ENCODE measurements at places on chromosomes 6 and 20.

DNA sequence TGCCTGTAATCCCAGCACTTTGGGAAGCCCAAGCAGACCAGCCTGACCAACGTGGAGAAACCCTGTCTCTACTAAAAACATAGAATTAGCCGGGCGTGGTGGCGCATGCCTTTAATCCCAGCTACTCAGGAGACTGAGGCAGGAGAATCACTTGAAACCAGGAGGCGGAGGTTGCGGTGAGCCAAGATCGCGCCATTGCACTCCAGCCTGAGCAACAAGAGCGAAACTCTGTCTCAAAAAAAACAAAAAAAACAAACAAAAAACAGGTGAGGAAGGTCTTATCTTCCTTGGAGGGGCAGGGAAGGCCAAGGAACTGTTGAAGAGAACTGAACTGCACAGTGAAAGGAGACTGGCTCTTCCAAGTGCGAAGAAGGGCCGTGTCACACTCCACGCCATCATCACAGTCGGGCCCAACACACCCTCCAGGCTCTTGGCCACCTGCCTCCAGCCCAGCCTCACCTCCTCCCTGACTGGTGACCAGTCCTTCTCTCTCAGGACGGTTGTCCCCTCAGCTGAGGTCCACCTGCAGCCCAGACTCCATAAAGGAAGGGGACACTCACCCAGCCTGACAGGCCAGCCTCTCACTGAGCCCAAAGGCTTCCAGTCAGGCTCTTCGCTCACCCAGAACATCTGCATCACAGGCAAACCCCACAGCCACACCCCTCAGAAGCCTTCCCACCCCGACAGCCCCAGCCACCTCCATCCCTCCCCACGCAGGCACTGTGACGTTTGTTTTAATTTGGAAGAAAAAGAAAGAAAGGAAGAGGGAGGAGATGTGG lies 4.1 kb downstream of the ZC3H12D start:
- DNase-seq: peak; percentile 66

- DNase-seq: no peak
Observed at GRCh38 chr6:80376411-80376810, 269.9 kb downstream of the BCKDHB start.

- no peak for DNase-seq
Observed at GRCh38 chr20:62219992-62220665, at the start of gene HRH3. TSS of gene HRH3 (minus strand) at chr20:62220278. CDS start at chr20:62219970, 308 bp downstream.

- DNase-seq: no peak
Observed at GRCh38 chr20:20896606-20897005, 184.2 kb upstream of the RALGAPA2 start.

GRCh38 chr20:10799735-10800134 lies 125.9 kb upstream of the JAG1 start:
- DNase-seq: no peak

- DNase-seq: no peak
Observed at GRCh38 chr6:63589952-63590411, 17.7 kb downstream of the LOC128125822 start.
